NCI-H460 (cell line): ENCODE measurements at places on chromosomes 16 and 17.

DNA sequence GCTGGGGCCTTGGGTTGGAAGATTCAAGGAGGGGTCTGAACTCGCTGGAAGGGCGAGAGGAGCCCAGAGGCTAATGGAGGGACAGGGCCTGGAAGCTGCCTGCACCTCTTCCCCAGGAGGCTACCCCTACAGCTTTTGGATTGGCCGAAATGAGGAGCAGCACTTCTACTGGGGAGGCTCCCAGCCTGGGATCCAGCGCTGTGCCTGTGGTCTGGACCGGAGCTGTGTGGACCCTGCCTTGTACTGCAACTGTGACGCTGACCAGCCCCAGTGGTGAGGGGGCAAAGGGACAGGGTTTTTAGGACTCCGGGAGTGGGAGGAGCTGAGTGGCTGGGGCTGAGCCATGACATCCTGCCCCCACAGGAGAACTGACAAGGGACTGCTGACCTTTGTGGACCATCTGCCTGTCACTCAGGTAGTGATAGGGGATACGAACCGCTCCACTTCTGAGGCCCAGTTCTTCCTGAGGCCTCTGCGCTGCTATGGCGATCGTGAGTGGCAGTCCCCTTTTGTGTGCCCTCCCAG, 8.8 kb downstream of the CNTNAP1 start:
- no peak for DNase-seq

DNA sequence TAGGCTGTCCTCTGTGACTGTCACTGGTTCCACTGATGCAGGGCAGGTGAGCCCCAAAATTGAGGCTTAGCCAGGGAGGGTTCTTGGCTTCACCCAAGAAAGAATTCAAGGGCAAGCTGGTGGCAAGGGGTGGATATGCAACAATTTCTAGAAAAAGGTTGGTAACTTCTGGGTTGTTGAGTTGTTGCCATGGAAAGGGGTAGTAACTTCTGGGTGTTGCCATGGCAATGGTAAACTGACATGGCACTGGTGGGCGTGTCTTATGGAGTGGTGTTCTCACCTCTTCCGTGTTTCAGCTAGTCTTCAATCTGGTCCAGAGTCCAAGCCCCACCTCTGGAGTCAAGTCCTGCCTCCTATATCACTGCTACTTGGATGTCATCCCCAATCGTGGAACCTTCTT, 9.5 kb upstream of the GUCY2D start:
- no peak for DNase-seq

DNA sequence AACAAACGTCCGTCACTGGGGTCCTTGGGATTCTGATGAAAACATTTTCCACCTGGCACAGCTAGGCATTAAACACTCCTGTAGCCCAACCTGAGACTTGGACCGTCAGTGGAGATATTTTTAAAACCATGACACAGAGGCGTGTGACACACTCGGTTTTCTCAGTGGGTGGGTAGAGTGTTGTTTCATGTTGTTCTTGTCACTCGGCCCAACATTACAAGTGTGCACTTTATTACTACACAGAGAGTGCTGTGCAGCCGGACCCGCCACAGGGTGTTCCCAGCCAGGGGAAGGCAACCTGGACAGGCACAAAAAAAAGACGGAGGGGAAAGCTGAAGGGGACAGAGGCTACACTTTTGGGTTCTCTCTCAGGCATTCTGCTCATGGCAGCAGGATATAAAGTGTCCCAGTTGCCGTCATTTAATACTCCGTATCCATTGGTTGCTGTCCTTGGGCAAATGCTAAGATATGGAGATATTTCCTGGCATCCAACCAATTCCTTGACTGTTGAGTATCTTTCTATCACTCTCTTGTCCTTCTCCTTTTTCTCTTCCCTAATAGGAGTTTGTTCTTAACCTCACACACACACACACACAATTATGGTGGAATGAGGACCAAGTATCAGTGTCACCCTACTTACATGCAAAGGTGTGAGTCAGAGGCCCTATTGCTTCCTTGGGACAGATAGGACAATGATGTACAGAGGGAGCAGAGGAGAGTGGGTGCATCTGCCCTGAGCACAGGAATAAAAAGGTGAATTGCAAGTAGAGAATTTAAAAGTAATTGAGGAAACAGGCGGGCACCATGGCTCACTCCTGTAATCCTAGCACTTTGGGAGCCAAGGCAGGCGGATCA, 154.1 kb upstream of the SOX9 start:
- DNase-seq = no peak

- no peak for DNase-seq
Measured at GRCh38 chr16:85600530-85601271, 12.4 kb upstream of the GSE1 start.

GRCh38 chr16:1890708-1891050, 18.7 kb upstream of the MEIOB start:
- DNase-seq = no peak

- peak; percentile 58 for DNase-seq
Measured at GRCh38 chr17:12180644-12181261, 160.1 kb downstream of the MAP2K4 start.

DNA sequence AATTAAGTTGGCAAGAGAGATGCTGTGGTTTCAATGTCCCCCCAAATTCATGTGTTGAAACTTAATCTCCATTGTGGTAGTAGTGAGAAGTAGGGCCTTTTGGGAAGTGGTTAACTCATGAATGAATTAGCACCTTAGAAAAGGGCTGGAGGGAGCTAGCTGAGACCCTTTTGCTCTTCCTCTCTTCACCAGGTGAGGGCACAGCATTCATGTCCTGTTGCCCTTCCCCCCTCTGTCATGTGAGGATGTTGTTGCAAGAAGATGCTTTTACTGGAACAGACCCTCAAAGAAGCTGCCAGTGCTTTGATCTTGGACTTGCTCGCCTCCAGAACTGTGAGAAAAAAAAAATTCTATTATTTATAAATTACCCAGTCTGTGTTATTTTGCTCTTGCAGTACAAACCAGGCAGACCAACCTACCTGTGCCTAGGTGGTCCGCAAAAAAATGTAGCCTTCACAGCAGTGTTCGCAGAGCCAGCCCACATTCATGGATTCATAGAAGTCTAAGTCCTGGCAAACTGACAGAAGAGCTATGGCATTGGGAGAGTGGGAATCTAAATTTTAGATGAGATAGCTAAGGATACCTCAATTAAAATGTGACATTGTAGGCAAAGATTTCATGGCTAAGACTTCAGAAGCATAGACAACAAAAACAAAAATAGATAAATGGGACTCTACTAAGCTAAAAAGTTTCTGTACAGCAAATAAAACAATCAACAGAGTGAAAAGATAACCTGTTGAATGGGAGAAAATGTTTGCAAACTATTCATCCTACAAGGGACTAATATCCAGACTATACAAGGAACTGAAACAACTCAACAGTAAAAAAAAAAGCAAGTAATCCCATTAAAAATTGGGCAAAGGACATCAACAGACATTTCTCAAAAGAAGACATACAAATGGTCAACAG, 32.0 kb upstream of the ABCA5 start:
- DNase-seq = no peak

DNA sequence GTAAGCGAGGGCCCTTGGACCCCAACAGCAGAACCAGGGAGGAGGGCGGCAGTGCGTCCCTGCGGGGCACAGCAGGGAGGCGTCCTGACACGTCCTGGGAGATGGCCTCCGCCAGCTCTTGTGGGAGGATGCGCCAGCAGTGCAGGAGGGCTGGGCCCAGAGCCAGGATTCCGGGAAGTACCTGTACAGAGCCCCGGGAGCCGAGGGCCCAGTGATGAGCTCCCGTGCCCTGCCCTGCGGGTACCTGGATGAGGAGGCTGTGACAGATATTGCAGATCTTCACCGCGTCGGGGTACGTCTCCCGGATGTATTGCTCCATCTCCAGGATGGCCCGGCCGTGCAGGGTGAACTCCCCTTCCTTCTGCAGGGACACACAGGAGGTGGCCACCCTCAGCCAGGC, 23.1 kb downstream of the KDM8 start:
- no peak for DNase-seq

DNA sequence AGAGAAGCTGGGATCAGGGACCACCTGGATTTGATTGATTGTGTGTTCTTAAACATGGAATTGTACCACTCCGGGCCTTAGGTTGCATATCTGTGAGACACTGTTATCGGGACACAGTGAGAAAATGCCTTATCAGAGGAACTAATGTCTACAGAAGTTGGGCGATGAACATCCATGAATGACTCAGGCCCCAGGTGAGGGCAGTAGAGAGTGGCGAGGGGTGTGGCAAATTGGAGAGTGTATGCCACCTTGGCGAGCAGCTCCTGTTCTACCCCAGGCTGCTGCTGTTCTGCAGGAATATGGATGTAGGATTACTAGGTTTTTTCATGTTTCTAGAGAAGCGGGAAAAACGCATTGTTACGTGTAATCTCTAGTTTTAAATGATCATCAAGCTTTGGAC, 38.8 kb downstream of the CLEC16A start:
- DNase-seq = no peak

GRCh38 chr16:55207693-55208428, 116.1 kb upstream of the IRX6 start:
- DNase-seq = no peak

DNA sequence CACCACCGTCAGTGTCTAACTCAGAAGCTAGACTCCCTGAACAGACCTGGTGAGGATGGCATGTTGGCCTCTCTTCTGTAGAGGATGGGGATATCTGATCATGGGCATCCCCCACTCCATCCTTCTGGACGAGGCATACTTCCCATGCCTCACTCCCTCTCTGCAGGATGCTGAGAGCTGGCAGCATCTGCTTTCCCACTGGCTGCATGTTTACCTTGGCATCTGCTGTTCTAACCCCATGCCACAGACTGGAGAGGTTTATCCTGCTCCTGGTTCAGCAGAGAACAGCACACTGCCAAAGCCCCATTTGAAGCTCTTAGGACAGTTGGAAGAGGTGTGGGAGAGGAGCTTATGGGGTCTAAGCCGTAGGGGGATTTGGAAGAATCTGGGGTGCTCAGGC, 46.0 kb downstream of the YPEL2 start:
- no peak for DNase-seq

GRCh38 chr16:15509051-15509592, 74.7 kb downstream of the BMERB1 start:
- DNase-seq = no peak

DNA sequence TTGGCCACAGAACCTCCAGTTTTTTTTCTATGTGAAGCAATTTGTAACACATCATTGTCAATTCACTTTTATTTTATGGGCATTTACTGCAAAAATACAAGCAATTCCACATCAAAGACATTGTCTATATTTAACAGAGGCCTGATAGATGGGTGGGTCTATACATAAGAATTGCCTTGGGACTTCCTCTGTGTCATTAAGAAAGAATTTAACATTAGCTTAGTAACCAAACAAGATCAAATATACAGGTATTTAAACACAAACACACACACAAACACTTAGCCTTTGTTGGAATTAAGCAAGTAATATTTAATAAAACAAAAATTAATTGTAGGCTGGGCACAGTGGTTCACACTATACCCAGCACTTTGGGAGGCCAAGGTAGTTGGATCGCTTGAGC, 4.3 kb upstream of the PITPNC1 start:
- no peak for DNase-seq

GRCh38 chr17:82160075-82160474, 52.6 kb downstream of the CCDC57 start:
- DNase-seq = no peak

GRCh38 chr16:4071686-4072561, 44.3 kb downstream of the ADCY9 start:
- no peak for DNase-seq

GRCh38 chr17:78236362-78237127, 5.1 kb downstream of the TMEM235 start:
- DNase-seq = no peak

DNA sequence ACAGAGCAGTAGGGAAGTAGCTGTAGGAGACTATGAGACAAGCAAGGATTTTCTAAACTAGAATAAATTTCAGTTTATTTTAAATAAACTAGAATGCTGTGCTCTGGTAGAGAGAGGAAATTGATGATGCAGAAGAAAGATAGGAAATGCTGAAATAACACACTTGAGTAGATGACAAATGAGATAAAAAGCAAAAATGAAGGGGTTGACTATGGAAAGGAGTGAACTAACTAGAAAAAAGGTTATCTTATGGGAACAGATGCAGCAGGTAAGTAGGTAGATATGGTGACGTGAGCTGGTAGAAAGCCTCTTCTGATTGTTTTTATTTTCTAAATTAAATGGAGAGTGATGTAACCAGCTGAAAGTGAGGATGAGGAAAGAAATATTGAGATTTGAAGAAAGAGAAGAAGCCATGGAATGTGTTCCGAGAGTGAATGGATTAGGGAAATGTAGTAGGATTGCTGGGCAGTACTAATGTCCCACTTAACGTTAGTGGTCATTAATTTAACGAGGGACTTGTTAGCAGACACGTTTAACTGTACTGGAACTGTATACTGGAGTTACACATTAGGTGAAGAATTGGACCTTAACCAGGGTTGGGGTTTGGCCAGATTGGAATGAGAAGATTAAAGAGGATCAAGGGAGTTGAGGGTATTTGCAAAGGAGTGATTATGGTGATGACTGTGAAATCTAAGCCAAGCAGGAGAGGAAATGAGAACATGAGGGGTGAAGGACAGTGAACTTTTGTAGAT, 196.5 kb downstream of the TANC2 start:
- no peak for DNase-seq

DNA sequence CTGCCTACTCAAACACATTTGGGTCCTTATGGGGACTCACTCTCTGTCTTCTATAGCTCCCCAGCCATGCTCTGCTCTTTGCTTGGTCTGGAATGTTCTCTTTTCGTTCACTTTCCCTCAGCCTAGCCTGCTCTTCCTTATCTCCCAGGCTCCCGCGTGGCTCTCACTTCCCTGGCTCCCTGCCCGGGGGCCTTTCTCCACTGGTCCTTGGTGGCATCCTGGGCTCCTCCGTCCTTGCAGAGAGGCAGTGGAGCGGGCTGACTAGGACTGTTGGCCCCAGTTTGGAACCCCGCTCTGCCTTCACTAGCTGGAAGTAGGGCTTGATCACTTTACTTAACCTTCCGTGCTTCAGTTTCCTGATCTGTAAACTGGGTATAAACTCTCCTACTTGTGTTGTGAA, 31.2 kb downstream of the SHISA6 start:
- DNase-seq = no peak

GRCh38 chr16:27169511-27170071, 33.7 kb upstream of the KDM8 start:
- DNase-seq = peak; percentile 30

DNA sequence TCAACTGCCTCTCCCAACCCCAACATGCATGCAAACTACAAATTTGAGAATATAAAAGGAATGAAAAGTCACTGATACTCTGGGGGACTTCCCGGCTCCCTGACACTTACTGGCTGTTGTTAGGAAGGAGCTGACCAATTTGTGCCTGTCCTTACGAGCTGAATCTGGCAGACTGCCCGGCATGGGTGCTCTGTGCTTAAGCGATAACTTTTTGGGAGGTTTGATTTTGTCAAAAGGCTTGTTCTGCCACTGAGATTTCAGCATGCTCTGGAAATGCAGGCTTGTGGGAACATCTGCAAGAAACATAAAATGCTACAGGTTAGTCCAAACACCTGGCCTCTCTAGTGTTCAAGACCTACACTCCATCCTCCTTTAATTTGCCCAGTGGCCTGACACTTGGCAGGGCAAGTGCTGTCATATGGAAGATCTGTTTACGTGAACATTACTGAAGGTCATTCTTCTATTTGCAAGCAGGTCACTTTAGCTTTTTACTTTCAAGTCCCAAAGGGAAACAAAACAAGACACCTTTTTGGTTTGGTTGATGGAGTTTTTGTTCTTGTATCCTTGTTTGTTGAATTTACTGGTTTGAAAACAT, 40.6 kb downstream of the STH start:
- DNase-seq = no peak

- no peak for DNase-seq
Measured at GRCh38 chr17:18031955-18032354, 7.0 kb downstream of the ATPAF2 start.
